ENCODE measurements at places on chromosomes 4 and X.

DNA sequence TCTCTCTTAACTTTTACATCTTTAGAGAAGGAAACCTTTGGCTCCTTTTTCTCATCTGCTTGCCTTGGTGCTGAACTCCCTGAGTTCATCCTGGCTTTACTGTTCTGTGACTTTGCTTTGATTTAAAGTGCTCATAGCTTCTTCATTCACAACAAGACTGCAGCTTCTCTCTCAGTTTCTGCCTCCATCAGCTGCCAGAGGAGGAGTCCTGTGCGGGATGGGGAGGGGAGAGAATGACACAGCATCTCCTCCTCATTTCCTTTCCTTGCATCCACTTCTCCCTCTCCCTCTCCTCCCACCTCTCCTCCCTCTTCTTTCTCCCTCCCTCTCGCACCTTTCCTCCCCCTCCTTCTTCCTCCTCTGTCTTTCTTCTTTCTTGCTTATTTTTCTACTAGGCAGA is 42.0 kb downstream of the CBLL2 start:
- no peak for DNase-seq

- no peak for DNase-seq
Observed at GRCh38 chr4:188627892-188628291, 488.7 kb downstream of the TRIML1 start.

GRCh38 chr4:113899271-113900070 is 80.0 kb downstream of the ARSJ start:
- DNase-seq = peak; percentile 10

DNA sequence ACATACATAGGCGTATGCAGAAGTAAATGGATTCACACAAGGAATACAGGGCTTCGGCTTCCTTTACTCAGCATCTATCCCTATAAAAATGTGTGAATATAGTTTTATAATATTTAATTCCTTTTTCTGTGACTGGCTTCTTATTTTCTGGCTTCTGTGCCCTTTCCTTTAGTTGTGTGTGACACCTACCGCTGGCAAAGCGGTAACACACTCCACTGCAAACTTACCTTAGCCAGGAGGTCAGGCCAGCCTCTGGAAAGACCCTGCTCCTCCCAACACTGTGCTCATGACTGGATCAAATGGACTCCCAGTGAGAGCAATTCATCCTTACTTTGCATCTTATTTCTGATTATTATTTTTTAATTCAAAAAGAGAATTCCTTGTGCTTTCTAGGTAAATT is 244.2 kb downstream of the ANK2 start:
- DNase-seq = no peak

- no peak for DNase-seq
Observed at GRCh38 chr4:8306511-8307021, 37.0 kb downstream of the HTRA3 start.

DNA sequence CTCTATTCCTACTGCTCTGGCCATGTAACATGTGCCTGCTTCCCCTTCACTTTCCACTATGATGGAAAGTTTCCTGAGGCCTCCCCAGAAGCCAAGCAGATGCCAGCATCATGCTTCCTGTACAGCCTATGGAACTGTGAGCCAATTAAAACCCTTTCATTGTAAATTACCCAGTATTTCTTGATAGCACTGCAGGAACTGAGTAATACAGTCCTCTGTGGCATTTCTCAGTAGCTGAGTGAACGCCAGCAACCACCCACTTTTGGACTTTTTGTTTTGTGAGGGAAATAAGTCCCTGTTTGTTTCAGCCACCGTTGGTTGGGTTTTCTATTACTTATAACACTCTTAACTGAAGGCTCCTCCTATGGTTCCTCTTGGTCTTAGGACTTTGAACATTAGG is 104.1 kb downstream of the C4orf51 start:
- DNase-seq = no peak

DNA sequence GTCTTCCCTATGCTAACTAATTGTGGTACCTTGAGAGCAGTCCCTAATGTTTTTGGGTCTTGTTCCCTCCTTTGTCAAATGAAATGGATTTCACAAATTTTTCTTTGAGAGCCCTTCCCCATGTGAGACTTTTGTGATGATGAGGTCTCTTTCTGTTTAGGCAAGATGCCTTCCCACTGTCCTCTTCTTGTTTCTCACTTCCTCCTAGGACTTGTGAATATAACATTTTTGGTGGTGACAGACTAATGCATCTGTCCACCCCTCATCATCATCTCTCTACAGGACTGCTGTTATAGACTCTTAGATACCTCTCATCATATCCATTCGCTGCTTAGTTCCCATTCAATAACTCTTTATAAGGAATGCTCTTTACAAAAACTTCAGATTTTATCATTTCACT is 8.7 kb upstream of the ANK2 start:
- no peak for DNase-seq

GRCh38 chr4:73341454-73341853 is 62.6 kb upstream of the ALB start:
- no peak for DNase-seq

DNA sequence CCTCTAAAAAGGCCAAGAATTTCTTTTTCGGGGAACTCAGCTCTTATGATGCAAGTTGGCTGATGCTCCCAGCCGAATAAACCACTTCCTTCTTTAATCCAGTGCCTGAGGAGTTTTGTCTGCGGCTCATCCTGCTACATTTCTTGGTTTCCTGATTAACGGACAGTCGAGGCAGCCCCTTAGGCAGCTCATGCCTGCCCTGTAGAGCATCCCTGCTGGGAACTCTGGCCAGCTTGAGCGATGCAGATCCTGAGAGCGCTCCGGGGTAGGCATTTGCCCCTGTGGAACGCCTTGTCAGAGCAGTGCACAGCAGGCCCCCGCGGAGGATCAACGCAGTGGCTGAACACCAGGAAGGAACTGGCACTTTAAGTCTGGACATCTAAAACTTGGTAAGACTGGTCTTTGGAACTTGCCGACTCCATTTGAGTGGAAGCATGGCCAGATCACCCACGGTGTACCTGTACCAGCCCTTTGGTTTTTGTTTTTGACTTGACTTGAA is 3.1 kb downstream of the CT45A10 start:
- no peak for DNase-seq

- no peak for DNase-seq
Observed at GRCh38 chr4:66569228-66569627, 898.9 kb upstream of the EPHA5 start.

DNA sequence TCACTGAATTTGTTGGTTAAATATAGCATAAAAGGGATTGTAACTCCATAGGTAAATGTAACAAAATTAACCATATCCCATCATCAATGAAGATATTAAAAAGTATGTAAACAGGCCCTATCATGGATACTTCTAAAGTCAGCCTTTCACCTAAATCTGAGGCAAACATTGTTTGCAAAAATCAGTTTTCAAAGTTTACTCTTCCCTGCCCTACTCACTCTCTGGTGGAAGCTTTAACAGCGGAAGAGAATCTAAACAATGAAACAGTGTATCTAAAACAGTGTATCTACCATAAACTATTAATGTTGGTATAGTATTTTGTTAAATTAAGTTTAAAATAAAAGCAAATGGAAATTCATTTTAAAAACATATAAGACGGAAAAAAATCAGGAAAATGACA is 21.1 kb downstream of the SMIM14 start:
- DNase-seq = no peak

- DNase-seq = no peak
Observed at GRCh38 chr4:13169731-13170525, 314.2 kb downstream of the RAB28 start.

DNA sequence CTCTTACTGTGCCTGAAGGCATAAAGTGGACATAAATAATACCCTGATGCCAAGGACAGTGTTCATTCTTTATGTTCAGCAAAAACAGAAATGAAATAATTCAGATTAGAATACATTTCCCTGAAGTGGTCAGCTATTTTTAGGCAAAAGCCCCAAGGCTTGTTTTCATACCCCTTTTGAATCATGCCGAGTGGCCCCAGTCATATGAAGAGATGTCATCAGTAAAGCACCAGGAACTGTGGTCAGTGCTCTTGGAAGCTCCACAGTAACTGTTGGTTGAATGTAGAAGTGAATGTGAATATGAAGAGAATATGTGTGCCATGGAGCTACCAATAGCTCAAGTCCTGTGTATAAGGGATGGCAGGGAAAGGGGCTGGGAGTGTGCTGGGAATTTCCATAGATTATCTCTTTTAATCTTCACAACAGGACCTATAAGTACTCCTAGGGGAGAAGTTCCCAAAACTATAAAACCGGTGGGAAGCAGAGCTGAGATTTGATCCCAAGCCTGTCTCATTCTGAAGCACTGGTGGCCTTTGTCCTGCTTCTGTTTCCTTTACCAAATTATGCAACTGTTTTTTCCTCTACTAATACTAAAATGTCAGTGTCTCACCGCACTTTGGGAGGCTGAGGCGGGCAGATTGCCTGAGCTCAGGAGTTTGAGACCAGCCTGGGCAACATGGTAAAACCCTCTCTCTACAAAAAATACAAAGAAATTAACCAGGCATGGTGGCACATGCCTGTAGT is 52.6 kb downstream of the FNIP2 start:
- no peak for DNase-seq

GRCh38 chrX:115400960-115401359 is 111.4 kb downstream of the LUZP4 start:
- no peak for DNase-seq

DNA sequence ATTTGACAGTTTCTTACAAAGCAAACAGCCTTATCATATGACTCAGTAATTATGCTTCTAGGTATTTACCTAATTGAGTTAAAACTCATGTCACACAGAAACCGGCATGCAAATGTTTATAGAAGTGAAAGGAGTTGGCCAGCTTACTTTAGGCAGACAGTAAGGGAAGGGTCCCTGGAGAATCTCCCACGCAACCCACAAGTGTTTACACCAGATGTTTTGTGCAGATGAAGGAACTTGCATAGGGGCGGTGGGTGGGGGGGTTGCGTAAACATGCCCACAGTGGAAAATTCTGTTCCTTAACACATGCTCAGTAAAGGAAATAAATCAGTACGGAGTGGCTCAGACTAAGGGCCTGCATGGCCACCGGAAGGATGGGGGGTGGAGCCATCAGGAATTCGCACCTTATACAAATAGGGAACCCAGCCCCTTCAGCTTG is 330.5 kb upstream of the AADAT start:
- DNase-seq = no peak

GRCh38 chr4:1258457-1258856 is 9.5 kb upstream of the CTBP1 start:
- no peak for DNase-seq

DNA sequence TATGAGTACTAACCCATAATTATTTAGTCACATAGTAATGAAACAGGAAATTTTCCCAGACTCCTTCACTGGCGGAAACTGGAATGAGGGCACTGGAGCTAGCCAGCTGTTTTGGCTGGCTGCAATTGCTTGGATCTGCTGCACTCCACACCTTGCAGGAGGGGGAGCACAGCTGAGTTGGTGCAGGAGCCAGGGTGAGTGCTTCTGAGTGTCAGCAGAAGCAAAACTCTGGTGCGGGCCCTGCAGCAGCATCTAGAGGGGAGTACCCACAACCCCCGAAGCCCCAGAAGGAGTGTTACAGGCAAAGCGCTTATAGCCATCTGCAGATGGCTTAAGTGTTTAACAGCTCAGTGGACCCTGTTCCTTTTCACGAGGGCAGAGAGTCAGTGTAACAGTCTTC is 96.1 kb downstream of the RPA4 start:
- no peak for DNase-seq

DNA sequence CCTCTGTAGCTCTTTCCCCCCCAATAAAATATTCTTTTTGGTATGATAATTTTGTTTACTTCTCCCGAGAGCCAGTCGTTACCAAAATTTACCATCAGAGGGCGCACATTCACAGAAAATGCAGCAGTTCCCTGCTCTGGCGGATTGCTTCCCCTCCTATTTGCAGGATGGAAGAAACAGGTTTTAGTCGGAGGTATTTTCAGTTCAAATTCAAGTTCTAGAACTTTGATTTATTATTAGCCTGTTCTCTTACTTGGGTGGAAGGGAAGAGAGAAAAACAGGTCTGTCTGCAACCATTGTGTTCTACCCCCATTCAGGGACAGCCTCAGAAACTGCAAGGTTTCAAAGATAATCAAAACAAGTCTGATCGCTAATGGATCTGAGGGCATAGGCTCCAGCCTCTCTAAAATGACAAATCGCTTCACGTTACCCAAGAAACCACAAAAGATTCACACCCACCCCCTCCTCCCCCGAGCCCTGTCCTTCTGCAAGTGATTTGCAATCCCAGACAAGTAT is 263.8 kb upstream of the RPS6KA3 start:
- DNase-seq = peak; percentile 38

DNA sequence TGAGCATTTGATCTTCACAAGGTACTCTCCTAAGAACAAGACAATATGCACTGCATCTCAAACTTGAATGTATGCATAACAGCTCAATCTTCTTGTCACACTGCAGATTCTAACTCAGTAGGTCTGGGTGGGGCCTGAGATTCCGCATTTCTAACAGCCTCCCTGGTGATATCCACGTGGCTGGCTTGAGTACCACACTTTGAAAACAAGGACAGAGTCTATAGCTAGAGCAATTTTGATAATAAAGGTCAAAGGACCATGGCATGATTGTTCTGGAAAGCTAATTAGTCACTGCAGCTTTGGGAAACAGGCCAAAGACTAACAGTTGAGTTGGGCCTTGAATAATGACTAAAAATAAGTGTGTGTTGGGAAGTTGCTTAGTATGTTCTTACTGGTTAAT is 213.3 kb downstream of the GBA3 start:
- DNase-seq = no peak

DNA sequence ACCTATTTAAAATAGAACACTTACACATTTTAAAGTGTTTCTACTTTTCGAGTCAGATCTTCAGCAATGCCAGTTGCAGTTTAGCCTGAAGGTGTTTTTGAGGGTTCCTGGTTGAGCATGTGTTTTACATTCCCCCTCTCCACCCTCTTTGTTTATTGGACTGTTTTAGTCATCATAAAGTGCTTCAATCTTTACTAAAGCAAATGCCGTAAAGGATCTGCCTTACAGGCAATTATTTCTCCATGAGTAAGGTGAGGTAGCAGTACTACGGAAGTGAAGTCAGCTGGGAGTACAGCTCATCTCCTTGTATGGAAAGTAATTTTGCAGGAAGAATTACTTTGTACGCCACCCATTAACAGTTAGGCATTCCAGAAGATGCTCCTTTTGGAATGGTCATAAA is 36.9 kb downstream of the PDLIM5 start:
- no peak for DNase-seq

DNA sequence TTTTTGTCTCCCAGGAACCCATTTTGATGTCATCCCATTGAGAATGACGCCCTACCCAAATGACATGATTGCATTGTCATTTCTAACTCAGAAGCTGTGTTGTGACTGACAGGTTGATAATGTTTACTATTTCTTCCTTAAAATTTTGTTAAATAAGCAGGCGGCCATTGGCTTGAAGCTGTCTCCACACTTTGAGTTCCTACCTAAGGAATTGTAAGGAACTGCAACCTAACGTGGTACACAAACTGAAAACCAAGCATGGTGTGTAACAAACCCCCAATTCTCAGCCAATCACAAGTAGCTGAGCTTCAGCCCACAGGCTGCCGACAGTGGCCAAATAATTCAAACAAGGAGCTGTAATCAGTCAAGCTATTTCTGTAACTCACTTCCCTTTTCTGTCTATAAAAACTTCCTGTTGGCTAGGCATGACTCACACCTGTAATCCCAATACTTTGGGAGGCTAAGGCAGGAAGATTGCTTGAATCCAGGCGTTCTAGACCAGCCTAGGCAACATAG is 2.9 kb upstream of the MND1 start:
- DNase-seq = no peak

- no peak for DNase-seq
Observed at GRCh38 chr4:100881283-100881682, 363.5 kb upstream of the EMCN start.

GRCh38 chr4:149715822-149716585 is 99.6 kb downstream of the IQCM start:
- no peak for DNase-seq

- no peak for DNase-seq
Observed at GRCh38 chr4:69517674-69518073, 22.0 kb upstream of the UGT2B4 start.

Data from stimulated activated CD4-positive, alpha-beta T cell treated with anti-CD3 and anti-CD28 coated beads, Interleukin-4, amount 100 ng/mL, for 1 hour (primary cell).